ENCODE measurements at places on chromosomes 3 and 15. TPM values are rescaled to one million over a fixed set of nuclear protein-coding genes. Genes with fewer than 3 reads are reported as not detected.

GRCh38 chr15:67691450-67691849, 133.9 kb upstream of the SKOR1 start:
- no peaks in the 10 kb centered on the region for H3K36me3 ChIP-seq
- DNase-seq, result no peak
- no peaks in the 10 kb centered on the region for H3K4me1 ChIP-seq
- H3K27me3 ChIP-seq, result no peaks in the 10 kb centered on the region
- no peak overlapping the region for H3K27ac ChIP-seq

DNA sequence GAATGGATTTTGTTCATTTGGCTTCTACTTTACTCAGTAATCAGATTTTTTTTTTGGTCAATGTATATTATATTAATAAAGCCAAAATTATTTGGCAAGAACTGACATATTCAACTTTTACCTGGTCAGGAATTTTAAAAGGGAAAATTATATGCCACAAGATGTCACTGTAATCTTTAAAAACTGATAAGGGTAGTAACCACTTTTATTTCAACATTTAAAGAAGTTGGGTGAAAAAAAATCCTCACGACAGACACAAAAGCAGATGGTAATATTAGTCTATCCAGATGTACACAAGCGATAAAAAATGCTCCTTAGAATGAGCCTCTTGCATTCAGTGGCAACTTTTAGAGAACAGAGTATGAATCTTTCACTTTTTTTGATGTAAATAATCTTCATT, 101.9 kb downstream of the SERPINI1 start:
- no peak for DNase-seq
- no peaks in the 10 kb centered on the region for H3K27me3 ChIP-seq
- no peak overlapping the region for H3K27ac ChIP-seq
- no peak overlapping the region for H3K4me3 ChIP-seq
- H3K4me1 ChIP-seq, result no peaks in the 10 kb centered on the region
- no peaks in the 10 kb centered on the region for H3K36me3 ChIP-seq

DNA sequence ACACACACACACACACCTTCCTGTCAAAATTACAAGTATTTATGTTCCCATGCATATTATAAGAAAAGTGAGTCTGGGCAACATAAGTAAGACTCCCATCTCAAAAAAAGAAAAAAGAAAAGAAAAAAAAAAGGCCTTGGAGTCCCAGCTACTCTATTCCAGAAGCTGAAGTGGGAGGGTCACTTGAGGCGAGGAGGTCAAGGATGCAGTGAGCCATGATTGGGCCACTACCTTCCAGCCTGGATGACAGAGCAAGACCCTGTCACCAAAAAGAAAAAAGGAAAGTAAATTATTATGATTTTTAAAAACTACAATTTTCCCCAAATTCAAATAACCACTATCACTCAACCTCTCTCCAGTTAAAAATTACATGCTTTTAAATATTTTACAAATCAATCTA, 113.1 kb downstream of the STAG1 start:
- no peak overlapping the region for H3K27ac ChIP-seq
- no peak overlapping the region for H3K4me3 ChIP-seq
- H3K27me3 ChIP-seq, result no peaks in the 10 kb centered on the region
- no peak for DNase-seq

DNA sequence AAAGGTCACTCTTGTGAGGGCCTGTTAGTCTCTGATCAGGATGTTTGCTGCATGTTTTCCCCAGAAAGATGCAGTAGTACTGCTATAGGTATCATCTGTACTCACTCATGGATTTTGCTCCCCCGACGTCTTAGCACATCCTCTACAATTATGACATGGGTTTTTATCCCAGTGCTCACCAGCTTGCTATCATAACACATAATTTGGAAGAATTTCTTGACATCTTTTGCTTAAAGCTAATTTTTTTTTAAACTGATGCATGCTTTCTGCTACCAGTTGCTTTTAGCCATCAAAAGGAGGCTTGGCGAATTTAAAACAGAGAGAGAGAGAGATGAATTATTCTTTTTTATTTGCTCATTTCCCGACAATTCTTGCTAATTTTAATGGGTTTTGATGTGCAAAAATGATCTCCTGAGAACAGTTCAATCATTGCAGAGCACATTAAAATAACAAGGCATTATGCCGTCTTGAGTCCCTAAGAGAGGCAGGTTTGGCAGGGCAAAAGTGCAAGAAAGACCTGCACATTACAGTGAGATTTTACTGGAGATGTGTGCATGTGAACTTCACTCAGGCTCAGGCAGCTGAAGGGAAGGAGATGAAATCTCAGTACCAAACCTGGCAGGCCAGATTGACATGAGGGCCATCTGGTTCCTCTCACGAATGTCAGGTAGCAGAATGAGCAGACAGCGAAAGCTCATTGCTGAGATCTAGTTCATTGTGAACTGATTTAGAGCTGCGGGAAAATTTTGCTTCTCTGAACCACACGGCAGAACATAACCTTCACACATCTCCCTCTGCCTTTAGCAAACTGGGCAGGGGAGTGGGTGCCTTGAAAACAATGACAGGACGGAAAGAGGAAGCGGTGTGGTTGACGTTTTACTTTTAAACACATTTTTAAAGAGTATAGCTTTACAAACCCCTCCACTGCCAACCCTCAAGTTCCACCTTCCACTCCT, 25.9 kb upstream of the GOLGA8B start:
- H3K27me3 ChIP-seq, result no peaks in the 10 kb centered on the region
- H3K27ac ChIP-seq, result no peak overlapping the region
- DNase-seq, result no peak

- H3K27ac ChIP-seq, result no peak overlapping the region
- H3K4me3 ChIP-seq, result no peak overlapping the region
- no peaks in the 10 kb centered on the region for H3K4me1 ChIP-seq
- no peaks in the 10 kb centered on the region for H3K27me3 ChIP-seq
- DNase-seq, result no peak
These were observed 45.4 kb upstream of the RAD18 start for GRCh38 chr3:9008550-9009255.

DNA sequence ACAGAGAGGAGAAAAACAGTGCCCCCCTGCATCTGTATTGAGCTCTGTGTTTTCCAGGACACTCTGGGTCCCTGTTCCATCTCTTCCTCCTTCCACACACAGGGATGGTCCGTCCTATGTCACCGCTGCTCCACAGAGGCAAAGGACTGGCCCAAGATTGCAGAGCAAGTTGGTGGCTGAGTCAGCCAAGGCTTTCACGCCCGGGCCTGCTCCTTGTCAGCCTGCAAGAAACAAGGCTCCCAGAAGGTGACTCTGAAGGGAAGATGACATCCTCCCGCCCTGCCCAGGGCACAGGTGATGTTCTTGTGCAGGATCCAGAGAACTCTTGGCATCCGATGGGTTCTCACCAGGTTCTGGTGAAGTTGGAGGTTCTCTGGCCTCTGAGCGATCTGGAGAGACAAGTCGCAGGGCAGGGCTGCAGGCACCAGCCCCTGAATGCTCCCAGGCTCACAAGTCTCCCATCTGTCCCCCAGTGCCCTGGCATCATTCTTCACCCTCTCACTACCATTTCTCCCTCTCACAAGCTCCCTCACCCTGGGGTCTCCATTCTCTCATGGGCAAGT, 138.6 kb downstream of the MEGF11 start:
- H3K27ac ChIP-seq, result no peak overlapping the region
- DNase-seq, result no peak
- H3K36me3 ChIP-seq, result no peaks in the 10 kb centered on the region

- no peak overlapping the region for H3K27ac ChIP-seq
- H3K4me3 ChIP-seq, result no peak overlapping the region
- no peaks in the 10 kb centered on the region for H3K36me3 ChIP-seq
- no peak for DNase-seq
These were observed 30.6 kb upstream of the CDV3 start for GRCh38 chr3:133542871-133543270.

DNA sequence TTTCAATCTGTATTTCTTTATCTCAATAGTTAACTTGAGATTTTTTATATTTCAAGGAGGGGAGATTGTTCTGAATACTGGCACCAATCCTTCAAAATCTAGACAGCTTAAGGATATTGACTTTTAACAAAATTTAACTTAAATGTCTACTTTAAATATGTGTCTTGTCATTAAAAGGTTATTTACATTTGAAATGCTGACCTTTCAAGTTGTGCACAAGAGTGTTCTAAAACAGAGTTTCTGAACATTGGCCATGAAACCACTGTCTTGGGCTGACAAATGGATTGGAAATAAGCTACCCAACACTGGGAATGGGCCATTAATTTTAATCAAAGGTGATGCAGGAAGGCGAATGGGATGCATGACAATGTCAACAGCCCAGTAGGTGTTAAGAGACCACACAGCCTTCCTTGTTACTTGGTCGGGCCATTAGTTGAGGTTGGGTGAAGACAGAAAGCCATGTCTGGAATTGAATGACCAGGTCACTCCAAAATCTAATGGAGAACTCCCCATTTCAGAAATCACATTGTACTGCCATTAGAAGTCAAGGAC, 128.5 kb downstream of the CDIN1 start:
- no peak overlapping the region for H3K4me3 ChIP-seq
- no peaks in the 10 kb centered on the region for H3K4me1 ChIP-seq
- H3K27me3 ChIP-seq, result no peaks in the 10 kb centered on the region
- no peaks in the 10 kb centered on the region for H3K36me3 ChIP-seq
- no peak overlapping the region for H3K27ac ChIP-seq
- no peak for DNase-seq

DNA sequence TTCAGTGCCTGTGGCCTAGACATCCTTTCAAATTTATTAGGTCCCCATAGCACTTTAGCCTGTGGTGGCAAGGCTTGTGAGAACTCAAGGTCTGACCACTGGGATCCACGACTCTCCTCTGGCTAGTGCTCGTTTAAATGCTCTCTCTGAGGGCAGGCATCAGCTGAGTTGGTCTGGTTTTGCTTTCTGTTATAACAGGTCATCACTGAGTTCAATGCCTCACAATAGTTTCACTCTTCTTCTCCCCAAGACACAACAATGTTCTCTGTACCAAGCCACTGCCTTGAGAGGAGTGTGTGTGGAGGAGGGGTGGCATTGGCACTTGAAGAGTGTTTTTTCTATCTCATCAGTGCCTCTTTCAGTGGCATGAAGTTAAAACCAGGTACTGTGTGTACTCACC, 7.6 kb downstream of the OR5K4 start:
- no peak overlapping the region for H3K4me3 ChIP-seq
- H3K27ac ChIP-seq, result no peak overlapping the region
- no peaks in the 10 kb centered on the region for H3K36me3 ChIP-seq
- DNase-seq, result no peak

GRCh38 chr3:188584958-188585689, 431.2 kb downstream of the LPP start:
- H3K4me3 ChIP-seq, result no peak overlapping the region
- no peak for DNase-seq
- H3K27ac ChIP-seq, result no peak overlapping the region
- no peaks in the 10 kb centered on the region for H3K27me3 ChIP-seq
- H3K4me1 ChIP-seq, result peaks cover 26% of the 10 kb centered on the region
- no peaks in the 10 kb centered on the region for H3K36me3 ChIP-seq

GRCh38 chr3:18190646-18191045, 234.5 kb downstream of the SATB1 start:
- H3K27ac ChIP-seq, result no peak overlapping the region
- H3K27me3 ChIP-seq, result no peaks in the 10 kb centered on the region
- DNase-seq, result no peak
- H3K36me3 ChIP-seq, result no peaks in the 10 kb centered on the region
- no peaks in the 10 kb centered on the region for H3K4me1 ChIP-seq

- H3K4me3 ChIP-seq, result no peak overlapping the region
- H3K27ac ChIP-seq, result no peak overlapping the region
- DNase-seq, result no peak
- H3K4me1 ChIP-seq, result no peaks in the 10 kb centered on the region
- no peaks in the 10 kb centered on the region for H3K36me3 ChIP-seq
These were observed 1433.9 kb upstream of the CADM2 start for GRCh38 chr3:83524901-83525300.

GRCh38 chr3:32978331-32978730, 26.9 kb downstream of the CCR4 start:
- DNase-seq, result no peak
- no peaks in the 10 kb centered on the region for H3K36me3 ChIP-seq
- no peak overlapping the region for H3K27ac ChIP-seq
- no peak overlapping the region for H3K4me3 ChIP-seq
- peaks cover 3% of the 10 kb centered on the region for H3K27me3 ChIP-seq

GRCh38 chr3:10683106-10683505, 132.9 kb upstream of the SLC6A11 start:
- DNase-seq, result no peak
- H3K4me1 ChIP-seq, result no peaks in the 10 kb centered on the region
- peaks cover 4% of the 10 kb centered on the region for H3K27me3 ChIP-seq
- no peak overlapping the region for H3K27ac ChIP-seq

GRCh38 chr3:133023362-133023761, 14.8 kb upstream of the TMEM108 start:
- H3K4me1 ChIP-seq, result no peaks in the 10 kb centered on the region
- H3K27me3 ChIP-seq, result no peaks in the 10 kb centered on the region
- H3K27ac ChIP-seq, result no peak overlapping the region

GRCh38 chr3:123657111-123657510, 72.3 kb upstream of the HACD2 start:
- no peak overlapping the region for H3K4me3 ChIP-seq
- H3K27me3 ChIP-seq, result no peaks in the 10 kb centered on the region

DNA sequence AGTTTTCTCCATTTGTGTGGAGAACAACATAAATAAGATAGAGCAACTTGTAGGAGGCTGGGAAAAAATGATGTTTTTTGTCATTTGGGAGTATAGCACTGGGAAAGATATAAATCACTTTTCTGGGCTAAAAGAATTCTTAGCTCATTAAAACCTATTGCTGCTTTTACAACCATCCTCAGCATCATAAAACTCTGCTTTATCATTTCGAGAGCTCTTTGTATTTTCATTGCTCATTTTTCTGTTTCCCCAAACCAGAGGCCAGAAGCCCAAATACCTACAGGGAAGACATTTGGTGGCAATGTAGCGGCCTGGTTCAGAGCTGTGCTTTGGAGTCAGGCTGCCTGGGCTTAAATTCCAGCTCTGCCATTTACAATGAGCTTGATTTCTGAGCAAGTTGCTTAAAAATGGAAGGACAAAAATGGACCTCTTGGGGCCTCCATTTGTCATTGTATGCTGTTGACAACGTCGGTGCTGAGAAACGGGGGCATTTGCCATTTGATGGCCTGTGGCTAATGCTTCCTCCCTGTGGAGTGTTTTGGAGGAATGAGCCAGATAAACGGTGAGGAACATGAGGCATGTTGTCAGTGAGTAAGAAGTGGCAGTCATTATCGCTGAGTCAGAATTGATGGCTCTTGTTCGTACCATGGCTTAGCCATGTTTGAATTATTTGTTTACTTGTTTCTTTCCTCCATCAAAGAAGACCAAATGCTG, 260.0 kb downstream of the EBLN2 start:
- H3K27me3 ChIP-seq, result no peaks in the 10 kb centered on the region
- H3K4me1 ChIP-seq, result no peaks in the 10 kb centered on the region
- DNase-seq, result no peak
- H3K27ac ChIP-seq, result no peak overlapping the region

Gene FOXB1
- total RNA-seq, result not detected

Gene DISP2
- 4.3 TPM for total RNA-seq

Gene PLSCR1
- 194 TPM for total RNA-seq

Gene RBP2
- total RNA-seq, result 3.1 TPM

Gene LIPH
- total RNA-seq, result 29.7 TPM

Measured in lower lobe of right lung (tissue), 2 donors.